IMR-90 (cell line): ENCODE measurements at places on chromosomes 6 and 20.

GRCh38 chr6:128580224-128581110 lies 60.1 kb upstream of the PTPRK start:
- H3K4me1 ChIP-seq = no peaks in the 10 kb centered on the region
- H3K4me3 ChIP-seq = no peak overlapping the region
- H3K27ac ChIP-seq = no peak overlapping the region
- no peaks in the 10 kb centered on the region for H3K36me3 ChIP-seq

DNA sequence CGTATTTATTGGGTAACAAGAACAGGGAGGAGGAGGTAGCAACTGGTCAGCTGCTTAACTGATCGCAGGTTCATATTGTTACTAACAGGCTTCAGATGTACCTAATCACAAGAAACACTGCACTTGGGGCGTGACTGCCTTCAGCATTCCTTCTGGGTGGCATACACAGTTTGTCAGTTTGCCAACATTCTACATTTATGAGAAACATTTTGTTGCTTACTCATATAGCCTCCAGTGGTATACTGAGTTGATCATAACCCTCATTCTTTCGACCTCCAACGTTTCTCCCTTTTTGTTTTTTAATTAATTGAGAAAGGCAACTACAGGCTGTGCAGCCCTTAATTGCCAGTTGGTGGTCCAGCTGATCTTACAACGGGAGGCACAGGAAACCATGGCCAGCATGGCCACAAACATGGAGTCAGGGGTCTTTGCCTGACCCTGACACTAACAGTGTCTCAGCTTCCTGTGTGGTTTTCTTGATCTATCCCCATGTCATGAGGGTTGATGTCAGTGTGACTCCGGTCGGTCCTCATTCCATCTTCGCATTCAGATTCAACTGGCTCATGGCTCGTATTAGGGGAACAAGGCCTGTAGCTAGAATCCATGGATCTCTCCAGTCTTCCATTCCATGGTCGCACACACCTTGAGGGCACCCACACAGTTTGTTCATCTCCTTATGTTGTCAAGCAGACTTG lies 9.4 kb downstream of the EPB41L2 start:
- no peak overlapping the region for H3K27ac ChIP-seq
- no peaks in the 10 kb centered on the region; the same call in none of the 2 replicates for H3K4me1 ChIP-seq
- no peak overlapping the region for H3K4me3 ChIP-seq
- H3K36me3 ChIP-seq = peaks cover 15% of the 10 kb centered on the region
- no peak for DNase-seq
- H3K27me3 ChIP-seq = no peaks in the 10 kb centered on the region

DNA sequence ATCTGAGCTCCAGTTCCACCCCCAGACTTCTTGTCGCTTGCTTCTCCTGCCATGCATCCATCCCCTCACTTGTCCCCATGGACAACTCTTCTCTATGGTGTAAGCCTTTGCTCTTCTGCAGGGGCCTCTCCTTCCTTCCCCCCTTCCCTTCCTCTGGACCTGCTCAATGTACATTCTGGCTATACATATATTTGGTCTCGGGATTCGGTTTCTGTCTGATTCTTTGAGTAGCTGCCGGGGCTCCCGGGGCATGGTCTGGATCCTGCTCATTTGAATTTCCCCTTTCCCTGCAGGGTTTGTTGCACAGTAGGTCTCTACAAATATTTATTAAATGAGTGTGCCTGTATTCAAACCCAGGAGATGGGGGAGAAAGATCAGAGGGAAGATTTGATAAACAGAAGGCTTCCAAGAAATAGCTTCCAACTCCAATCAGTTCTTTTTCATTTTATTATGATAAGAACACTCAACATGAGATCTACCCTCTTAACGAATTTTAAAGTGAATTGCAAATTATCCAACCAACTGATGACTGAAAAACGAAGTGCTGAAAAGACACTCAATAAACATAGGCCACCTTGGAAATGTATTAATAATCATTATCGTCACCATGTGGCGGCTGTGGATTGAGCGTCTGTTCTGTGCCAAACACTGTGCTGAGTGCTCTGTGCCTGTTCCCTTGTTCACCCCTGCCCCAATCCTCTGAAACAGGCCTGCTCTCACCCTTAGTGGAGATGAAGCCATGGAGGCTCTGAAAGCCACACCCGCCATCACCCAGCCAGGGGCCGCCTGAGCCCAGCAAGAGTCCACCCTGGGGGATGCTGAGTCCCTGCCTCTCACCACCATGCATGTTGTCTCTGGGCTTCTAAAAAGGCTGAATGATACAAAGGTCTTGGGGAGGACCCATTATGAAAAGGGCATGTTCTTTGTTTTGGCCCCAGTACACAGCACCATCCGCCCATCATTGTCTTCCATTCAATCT lies 34.3 kb upstream of the APCDD1L start:
- peak overlapping the region; percentile 5; the same call in 1 of the 2 replicates for H3K27ac ChIP-seq
- DNase-seq = no peak
- no peaks in the 10 kb centered on the region for H3K27me3 ChIP-seq
- no peak overlapping the region for H3K4me3 ChIP-seq
- no peaks in the 10 kb centered on the region for H3K36me3 ChIP-seq

DNA sequence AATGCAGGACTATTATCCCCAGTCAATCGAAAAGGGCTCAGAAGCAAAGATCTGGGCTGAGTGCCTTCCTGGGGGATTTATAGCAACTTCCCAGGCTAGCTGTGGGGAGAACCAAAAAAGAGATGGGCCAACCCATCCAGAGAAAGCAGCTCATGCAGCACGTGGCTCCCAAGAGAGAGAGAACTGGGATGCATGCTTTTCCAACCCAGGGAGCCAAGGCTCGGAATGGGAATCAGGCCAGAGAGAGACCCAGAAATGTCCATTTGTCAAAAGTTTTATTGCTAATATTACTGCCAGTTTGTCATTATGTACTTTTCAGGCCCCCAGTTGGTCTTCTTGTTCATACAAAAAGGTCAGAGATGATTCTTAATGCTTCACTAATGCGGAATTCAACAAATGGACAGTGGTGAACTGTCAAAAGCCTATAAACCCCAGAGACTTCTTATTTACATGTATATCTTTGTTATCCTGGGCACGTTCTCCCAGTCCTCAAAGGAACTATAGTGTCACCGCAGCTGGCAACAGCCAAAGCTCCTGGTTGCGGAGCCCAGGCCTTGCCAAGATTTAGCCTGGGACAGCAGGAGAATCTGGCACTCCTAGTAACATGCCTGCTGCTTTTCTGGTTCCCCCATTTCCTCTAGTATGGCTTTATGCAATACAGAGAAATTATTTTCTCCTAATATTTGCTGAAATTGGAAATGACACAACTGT lies 139.1 kb upstream of the POU3F2 start:
- H3K4me1 ChIP-seq = no peaks in the 10 kb centered on the region
- H3K27me3 ChIP-seq = no peaks in the 10 kb centered on the region
- no peaks in the 10 kb centered on the region for H3K36me3 ChIP-seq
- H3K4me3 ChIP-seq = no peak overlapping the region
- no peak overlapping the region for H3K27ac ChIP-seq
- no peak for DNase-seq

DNA sequence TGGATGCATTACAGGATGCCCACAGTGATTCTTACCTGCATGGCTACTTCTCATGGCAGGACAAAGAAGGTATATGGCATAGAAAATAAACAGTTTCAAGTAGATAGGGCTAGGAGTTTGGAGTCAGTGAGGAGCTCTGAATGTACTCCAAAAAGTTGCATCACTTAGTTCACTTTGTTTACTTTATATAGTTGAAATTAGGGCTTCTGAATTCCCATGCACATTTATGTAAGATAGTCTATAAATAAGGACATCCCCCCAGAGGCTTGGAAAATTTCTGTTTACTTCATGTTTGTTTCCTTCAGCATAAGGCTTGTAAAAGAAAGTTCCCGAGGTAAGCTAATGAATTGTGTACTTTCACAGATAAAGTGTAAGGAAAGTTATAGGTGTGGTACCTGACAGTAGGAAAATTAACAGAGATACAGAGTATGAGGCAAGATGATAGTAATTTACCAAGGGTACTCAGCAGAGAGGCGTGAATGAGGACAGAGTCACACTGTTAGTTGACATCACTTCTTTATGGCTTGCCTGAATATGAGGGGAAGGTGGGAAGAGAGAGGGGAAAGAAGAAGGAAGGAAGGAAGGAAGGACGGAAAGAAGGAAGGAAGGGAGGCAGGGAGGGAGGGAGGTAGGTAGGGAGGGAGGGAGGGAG lies 51.1 kb downstream of the ADTRP start:
- H3K27me3 ChIP-seq = no peaks in the 10 kb centered on the region
- no peaks in the 10 kb centered on the region for H3K36me3 ChIP-seq
- DNase-seq = peak; percentile 28
